ENCODE measurements at places on chromosomes 7 and 10. TPM values are rescaled to one million over a fixed set of nuclear protein-coding genes. Genes with fewer than 3 reads are reported as not detected.

GRCh38 chr7:28296571-28297483 lies 115.5 kb upstream of the CREB5 start:
- DNase-seq, result peak; percentile 29

- no peak for DNase-seq
Measured at GRCh38 chr7:98293265-98293664, 11.8 kb downstream of the BRI3 start.

Gene SORCS3
- total RNA-seq, result not detected

- peak; percentile 27 for DNase-seq
Measured at GRCh38 chr10:102113956-102114857, 6.0 kb downstream of the LDB1 start.

DNA sequence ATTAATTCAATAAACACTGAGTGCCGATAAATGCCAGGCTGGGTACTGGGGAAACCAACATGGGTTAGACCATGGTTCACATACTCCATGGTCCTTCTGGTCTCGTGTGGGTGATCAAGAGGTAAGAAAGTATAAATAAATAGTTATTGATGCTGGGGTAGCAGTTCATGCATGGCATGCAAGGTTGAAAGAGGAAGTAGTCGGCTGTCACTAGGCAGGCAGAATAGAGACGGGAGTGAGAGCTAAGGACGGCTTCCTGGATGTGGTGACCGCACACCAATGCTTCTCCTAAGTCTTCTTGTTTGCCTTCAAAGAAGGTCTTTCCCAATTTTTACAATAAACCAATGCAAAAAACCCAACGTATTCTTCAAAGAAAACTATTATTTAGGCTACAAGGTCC lies 208.6 kb downstream of the ADAM12 start:
- no peak for DNase-seq

GRCh38 chr7:2517678-2518507 lies 1.7 kb upstream of the LFNG start:
- no peak for DNase-seq

Gene CELF2
- 25.1 TPM for total RNA-seq

DNA sequence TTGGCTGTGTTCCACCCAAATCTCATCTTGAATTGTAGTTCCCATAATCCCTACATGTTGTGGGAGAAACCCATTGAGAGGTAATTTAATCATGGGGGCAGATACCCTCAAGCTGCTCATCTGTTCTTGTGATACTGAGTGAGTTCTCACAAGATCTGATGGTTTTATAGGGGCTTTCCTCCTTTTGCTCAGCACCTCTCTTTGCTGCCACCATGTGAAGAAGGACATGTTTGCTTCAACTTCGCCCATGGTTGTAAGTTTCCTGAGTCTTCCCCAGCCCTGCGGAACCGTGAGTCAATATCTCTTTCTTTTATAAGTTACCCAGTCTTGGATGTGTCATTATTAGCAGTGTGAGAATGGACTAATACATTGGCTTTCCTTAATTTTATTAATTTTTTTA lies 527.8 kb downstream of the MDFIC start:
- no peak for DNase-seq

Gene PLEKHS1
- not detected for total RNA-seq

Gene COG5
- 28.2 TPM for total RNA-seq

GRCh38 chr7:133477791-133478190 lies 224.9 kb downstream of the EXOC4 start:
- DNase-seq, result no peak

GRCh38 chr10:18368682-18369081 lies 228.5 kb downstream of the CACNB2 start:
- peak; percentile 76 for DNase-seq

- DNase-seq, result no peak
Measured at GRCh38 chr10:8637640-8638039, 583.2 kb downstream of the GATA3 start.

Gene GRID1
- total RNA-seq, result 0.33 TPM

DNA sequence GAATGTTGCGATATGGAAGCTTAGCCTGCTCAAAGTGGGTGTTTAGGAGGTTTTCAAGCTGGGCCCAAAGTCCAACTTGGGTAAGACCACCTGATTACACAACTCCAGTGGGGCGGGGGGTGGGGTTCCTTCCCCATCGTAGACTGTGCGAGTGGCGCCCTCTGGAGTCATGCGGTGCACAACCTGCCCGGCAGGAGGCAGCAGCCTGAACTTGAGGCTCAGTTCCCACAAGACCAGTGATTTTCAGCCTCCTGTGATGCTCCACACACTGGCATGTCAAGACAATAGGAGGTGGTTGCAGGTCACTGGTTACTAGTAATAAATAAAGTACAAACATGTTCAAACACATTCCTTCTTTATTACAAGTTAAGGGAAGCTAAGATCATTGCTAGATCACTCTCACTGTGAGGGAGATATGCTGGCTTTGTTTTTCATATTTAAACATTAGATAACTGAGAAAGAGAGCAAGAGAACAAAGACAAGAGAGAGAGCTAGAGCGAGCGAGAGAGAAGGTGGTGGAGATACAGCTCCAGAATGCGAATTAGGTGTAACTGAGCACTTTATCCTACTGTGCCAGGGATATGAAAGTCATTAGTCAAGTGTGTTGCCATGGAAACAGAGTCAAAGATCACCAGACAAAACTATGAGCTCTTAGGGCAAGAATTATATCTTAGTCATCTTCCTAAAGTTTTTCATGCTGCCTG lies 97.4 kb upstream of the BMPER start:
- peak; percentile 91 for DNase-seq

DNA sequence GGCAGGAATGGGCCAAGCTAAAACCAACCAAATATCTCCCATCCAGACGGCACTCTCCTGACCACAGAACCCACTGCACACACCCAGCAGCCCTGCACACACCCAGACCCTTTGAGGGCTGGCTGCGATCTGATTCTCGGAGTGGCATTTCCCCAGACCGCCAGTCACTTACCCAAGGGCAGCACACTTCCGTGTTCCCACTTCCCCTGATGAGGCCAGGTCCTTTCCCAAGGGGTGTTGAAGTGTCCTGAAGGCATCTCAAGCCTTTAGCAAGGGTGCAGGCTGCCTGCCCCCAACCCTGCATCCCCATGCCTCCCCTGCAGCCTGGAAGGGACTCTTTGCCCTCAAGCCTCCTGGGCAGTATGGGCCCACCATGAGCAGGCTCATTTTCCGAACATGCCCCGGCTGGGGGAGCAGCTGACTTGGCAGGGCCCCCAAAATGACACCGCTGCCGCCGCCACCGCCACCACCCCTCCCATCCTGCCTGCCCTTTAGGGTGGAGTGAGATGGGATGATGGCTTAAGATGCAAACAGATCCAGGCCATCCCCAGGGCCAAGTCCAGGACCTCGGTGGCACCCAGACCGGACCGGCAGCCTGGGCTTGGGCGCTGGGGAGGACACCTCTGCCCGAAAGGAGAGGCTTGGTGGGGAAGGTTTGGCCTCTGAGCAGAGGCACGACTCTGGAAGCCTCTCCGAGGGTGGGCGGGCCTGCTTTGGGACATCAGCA lies 159.8 kb downstream of the NRF1 start:
- no peak for DNase-seq

DNA sequence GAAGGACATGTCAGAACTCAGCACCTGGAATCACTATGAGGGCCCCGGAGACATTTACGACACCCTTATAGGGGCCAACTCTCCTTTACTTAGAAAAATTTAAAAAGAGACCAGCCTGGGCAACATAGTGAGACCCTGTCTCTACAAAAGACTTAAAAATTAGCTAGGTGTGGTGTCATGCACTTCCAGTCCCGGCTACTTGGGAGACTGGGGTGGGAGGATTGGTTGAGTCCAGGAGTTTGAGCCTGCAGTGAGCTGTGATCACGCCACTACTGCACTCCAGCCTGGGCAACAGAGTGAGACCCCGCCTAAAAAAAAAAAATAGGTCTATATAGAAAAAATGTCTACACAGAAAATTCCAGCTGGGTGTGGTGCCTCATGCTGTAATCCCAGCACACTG lies 7.5 kb upstream of the CYTH3 start:
- no peak for DNase-seq

DNA sequence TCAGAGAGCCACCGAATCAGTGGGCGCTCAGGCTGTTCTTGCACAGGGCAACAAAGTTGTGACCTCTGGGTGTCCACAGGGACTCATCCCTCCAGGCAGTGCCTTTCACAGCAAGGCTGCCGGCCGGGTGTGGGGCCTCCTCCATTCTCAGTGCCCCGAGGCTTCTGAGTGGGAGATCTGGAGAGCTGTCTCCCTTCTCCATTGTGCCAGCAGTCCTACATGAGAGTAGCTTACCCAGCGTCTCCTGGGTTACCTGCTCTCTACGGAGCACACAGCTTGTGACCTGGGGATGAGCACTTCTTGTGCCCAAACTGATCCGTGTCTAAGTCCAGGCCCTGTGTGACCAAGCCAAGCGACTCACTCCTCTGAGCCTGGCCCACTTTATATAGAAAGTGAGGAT lies 240.9 kb upstream of the GRB10 start:
- no peak for DNase-seq

GRCh38 chr7:30556840-30557239 lies 37.8 kb upstream of the GARS1 start:
- no peak for DNase-seq

DNA sequence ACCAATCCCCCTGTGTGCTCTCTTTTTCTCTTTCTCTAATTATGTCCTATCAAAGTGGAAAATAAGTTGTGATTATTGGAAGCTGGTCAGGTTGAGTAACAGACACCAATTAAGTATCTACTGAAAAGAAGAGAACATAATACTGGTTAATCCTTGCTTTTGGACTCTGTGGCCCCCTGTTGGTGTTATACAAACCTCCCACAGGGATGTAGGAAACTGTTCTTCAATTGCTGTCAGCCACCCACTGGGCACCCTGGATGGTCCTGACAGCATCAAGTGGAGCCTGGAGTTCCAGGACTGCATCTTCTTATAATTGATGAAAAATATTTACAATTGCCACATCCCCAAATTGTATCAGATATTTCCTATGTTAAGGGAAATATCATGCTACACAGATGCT lies 939.7 kb downstream of the KCNMA1 start:
- DNase-seq, result no peak

GRCh38 chr10:11824376-11824775 lies 1.2 kb downstream of the PROSER2 start:
- DNase-seq, result peak; percentile 22

Gene SMURF1
- 13.1 TPM for total RNA-seq

Gene UCMA
- not detected for total RNA-seq

DNA sequence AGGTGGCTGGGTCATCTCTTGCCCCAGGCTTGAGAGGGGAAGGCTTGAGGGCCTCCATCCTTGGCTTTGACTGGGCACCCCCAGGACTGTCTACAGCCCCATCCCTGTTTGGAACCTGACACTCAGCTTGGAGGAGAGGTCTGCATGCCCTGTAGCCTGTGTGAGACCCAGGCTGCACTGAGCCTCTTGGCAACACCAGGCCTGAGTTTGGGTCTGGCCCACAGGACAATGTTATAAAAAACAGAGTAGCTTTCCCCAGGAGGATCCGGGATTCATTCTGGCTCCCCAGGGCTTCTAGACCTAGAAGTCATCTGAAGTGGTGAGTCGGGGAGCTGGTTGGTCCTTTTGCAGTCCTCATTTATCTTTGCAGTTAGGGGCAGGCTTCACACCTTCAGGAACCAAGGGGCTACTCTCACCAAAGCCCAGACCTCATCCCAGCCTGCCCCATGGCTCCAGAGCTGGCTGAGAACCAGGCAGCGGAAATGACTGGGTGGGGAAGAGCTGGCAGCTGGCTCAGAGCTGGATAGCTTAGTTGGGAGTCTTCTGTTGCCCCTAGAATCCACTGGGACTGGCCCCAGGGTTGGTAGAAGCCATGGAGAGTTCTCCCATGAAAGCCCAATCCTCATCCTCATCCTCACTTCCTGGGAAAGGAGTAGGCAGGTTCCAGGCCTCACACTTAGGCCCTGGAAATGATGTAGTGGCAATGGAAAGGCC lies 68.8 kb downstream of the ADCYAP1R1 start:
- no peak for DNase-seq

GRCh38 chr10:89391907-89392756 lies at the start of gene IFIT1:
IFIT1 (plus strand) TSS chr10:89392623; CDS start chr10:89392713, 90 bp downstream.
- DNase-seq, result peak; percentile 96

DNA sequence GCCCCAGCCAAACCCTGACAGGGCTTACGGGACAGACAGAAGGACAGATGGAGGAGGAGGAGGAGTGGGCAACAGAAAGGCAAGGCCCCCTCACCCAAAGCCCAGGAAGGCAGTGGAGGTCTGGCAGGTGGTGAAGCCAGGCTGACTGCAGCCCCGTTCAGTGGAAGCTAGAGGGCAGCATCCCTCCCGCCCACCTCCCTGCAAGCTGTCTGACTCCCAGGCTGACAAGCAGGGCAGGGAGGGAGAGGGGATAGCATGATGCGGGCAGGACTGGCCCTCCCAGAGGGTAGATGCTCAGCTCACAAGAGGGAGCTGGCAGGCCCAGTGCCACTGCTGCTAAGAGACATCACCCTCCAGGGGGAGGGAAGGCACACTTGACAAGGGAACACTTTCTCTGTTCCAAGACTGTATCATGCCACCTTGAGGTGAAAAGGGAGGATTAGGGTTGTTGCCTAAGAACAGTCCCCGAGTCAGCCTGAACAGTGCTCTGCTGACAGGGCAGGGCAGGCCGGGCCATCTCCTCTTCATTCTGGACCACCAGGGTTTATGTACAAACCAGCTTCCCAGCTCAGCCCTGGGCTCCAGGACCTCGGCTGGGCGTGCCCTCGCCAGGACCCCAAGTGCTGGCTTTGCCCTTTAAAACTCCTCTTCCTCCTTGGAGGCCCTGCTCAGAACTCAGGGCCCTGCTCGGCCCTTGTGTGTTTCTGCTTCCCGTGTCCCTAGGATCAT lies 61.8 kb downstream of the RASGEF1A start:
- DNase-seq, result peak; percentile 47

DNA sequence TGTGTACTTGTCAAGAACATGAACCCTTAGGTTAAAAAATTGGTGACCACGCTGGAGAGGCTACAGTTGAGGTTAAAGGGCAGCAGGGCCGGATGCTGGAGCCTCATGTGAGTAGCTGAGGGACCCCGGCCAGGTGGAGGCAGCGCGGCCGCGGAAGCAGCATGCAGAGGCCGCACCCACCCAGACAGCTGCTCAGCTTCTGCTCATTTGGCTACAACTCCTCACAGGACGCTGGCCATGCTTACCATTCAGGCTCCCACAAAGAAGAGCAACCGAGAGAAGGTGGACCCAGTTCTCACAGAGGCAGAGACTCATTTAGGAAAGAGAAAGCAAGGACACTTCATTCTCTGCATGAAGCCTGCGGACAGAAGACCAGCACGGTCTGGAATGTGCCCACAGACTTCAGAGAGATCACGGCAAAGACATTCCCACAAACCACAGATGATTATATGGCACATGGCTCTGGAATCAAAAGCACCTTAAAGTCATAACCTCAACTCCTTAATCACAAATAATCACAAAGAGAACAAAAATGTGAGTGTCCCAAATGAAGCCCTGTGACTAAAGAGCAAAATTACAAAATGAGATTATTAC lies 94.4 kb downstream of the VOPP1 start:
- peak; percentile 97 for DNase-seq
